A172 (cell line): ENCODE measurements at places on chromosomes 6 and 20. TPM values are rescaled to one million over a fixed set of nuclear protein-coding genes. Genes with fewer than 3 reads are reported as not detected.

The HINT3 gene
- 22.0 and 24.5 TPM in 2 replicates for total RNA-seq

The NKAPL gene
- not detected in 2 replicates for total RNA-seq

The MYH7B gene
- not detected in 2 replicates for total RNA-seq

The SNX21 gene
- total RNA-seq, result 50.0 and 59.2 TPM in 2 replicates

The B3GALT4 gene
- 0.07 TPM in 2 replicates for total RNA-seq

The RIPPLY2 gene
- total RNA-seq, result not detected in 2 replicates

The TAAR5 gene
- not detected in 2 replicates for total RNA-seq

The CCDC170 gene
- not detected in 2 replicates for total RNA-seq

The NKX2-2 gene
- 4.4 TPM in 2 replicates for total RNA-seq

The CUL7 gene
- total RNA-seq, result 22.5 and 24.7 TPM in 2 replicates

The SEL1L2 gene
- total RNA-seq, result not detected in 2 replicates

The KHDC1 gene
- total RNA-seq, result 6.4 and 8.5 TPM in 2 replicates

The SLC35F1 gene
- total RNA-seq, result not detected in 2 replicates

The IL17F gene
- not detected in 2 replicates for total RNA-seq

The HRH3 gene
- total RNA-seq, result not detected in 2 replicates

The MAP7 gene
- total RNA-seq, result 1.0 and 1.1 TPM in 2 replicates
